HCT116 (cell line): ENCODE measurements at places on chromosomes 4 and X. TPM values are rescaled to one million over a fixed set of nuclear protein-coding genes. Genes with fewer than 3 reads are reported as not detected.
A peak's percentile ranks its signal among the peaks of the same experiment; 100 is the strongest.

DNA sequence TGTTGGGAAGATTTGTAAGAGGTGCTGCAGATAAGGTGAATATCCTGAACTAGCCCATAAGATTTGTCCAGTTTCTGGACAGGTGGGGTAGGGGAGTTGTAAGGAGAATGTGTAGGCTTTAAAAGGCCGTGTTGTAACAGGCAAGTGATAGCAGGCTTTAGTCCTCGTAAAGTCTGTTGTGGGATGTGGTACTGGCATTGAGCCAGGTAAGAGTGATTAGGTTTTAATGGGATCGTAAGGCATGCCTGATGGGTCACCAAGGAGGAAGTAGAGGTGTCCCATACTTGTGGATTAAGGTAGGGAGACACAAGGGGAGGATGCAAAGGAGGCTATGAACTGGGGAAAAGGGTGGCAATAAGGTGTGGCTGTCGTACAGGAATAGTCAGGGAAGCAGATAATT is 256.9 kb upstream of the DKK2 start:
- H3K4me3 ChIP-seq, result no peak overlapping the region
- no peak for DNase-seq
- no peaks in the 10 kb centered on the region for H3K4me1 ChIP-seq
- H3K36me3 ChIP-seq, result no peaks in the 10 kb centered on the region

DNA sequence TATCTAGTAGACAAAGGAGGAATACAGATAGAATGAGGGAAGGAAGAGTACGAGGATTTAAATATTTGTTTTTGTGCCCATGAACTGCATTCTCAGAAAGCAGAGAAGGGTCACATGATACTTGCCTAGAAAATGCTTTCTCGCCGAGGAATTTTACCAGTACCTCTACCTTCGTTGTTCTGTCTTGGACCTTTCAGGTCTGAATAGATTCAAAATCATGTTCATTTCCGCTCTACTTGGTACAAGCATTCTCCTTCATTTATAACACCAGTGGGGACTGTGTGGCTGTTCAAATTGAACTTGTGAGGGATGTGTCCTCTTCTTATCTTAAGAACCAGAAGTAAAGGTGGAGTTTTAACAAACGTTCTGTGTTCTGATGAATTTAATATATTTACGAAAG is 1.9 kb downstream of the USP38 start:
- DNase-seq, result no peak
- no peaks in the 10 kb centered on the region for H3K27me3 ChIP-seq
- H3K4me3 ChIP-seq, result peak overlapping the region; percentile 87
- peaks cover 22% of the 10 kb centered on the region for H3K4me1 ChIP-seq
- peaks cover 20% of the 10 kb centered on the region; the same call in 1 of the 2 replicates for H3K36me3 ChIP-seq

DNA sequence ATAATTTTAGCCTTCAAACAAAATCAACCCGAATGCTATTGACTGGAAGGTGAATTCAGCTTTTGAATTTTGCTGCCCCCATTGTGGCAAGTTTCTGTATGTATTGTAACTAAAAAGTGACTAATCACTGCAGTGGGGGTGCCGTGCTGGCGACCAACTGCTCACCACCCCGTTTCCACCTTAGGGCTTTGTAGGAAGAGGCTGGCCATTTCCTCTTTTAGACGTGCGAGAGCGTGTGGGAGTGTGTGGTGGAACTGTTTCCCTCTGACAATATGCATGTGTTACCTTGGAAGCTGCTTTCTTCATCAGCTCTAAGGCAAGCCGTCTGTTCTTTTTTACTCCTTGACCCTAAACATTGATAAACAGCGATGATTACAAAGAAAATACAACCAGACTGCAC is 78.8 kb downstream of the SEL1L3 start:
- H3K4me1 ChIP-seq, result no peaks in the 10 kb centered on the region
- no peaks in the 10 kb centered on the region for H3K27me3 ChIP-seq
- peaks cover 8% of the 10 kb centered on the region; the same call in 1 of the 2 replicates for H3K36me3 ChIP-seq
- H3K27ac ChIP-seq, result no peak overlapping the region
- DNase-seq, result no peak

DNA sequence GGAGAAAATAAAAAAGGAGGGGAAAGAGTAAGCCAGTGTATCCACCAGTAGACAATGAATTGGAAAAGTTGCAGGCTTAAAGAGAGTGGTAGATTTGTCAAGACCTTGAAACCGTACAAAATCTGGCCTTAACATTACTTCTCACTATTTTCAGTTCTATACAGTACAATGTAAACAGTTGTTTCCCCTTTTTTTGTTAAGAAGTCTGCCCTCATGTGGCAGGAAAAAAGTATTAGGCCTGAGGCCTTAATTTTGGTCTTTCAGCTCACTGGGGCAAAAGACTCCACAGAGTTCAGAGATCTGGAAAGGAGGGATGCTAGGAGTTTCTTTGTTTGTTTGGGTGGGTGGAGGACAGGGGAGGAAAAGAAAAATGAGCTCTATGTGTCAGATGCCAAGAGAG is 92.8 kb upstream of the CCDC160 start:
- peak; percentile 1 for DNase-seq
- no peaks in the 10 kb centered on the region for H3K27me3 ChIP-seq
- H3K4me3 ChIP-seq, result no peak overlapping the region
- no peaks in the 10 kb centered on the region for H3K36me3 ChIP-seq
- no peaks in the 10 kb centered on the region for H3K4me1 ChIP-seq

DNA sequence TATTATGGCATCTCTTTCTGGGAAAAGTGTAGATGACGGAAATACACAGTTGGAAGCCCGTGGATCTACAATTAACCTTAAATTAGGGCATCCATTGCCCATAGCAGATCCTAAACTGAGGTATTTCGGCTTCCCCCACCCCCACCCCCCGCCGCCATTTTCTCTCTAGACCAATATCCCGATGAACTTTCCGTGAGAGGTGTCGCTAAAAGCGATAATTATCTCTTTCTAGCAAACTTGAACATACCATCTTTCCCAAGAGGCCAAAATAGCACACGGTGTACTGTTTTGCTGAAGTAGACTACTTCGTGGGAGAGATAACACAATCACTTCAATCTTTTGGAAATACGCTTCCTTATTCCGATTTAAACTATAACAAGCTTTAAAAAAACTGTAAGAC is 554 bp downstream of the KLHL15 start:
- H3K27ac ChIP-seq, result peak overlapping the region; percentile 80; the same call in 1 of the 2 replicates
- peak overlapping the region; percentile 59; the same call in 1 of the 2 replicates for H3K4me3 ChIP-seq
- no peaks in the 10 kb centered on the region for H3K27me3 ChIP-seq
- H3K36me3 ChIP-seq, result no peaks in the 10 kb centered on the region; the same call in 1 of the 2 replicates

GABRG1 gene
- not detected for total RNA-seq

STK32B gene
- not detected for total RNA-seq

UGT2B17 gene
- not detected for total RNA-seq

- H3K4me3 ChIP-seq, result no peak overlapping the region
- H3K4me1 ChIP-seq, result no peaks in the 10 kb centered on the region
- H3K36me3 ChIP-seq, result no peaks in the 10 kb centered on the region
These were observed 890 bp upstream of the NAP1L5 start for GRCh38 chr4:88698519-88698918.

DNAAF6 gene
- total RNA-seq, result not detected

DNA sequence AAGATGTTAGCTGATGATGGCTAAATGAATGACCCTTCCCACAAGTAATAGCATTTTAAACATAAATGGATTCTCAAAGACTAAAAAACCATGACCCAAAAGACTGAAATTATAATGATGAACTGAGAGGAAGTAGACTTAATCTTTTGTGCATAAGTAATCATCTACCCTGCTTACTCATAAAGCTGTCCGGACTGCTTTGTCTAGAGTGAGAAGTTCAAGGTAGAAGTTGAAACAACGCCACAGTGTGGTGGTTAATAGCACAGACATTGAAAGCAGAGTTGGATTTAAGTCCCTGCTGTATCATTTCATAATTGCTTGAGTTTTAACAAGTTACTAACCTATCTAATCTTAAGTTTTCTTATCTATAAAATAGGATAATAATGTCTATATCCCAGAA is 346.6 kb downstream of the CENPC start:
- no peak overlapping the region for H3K4me3 ChIP-seq
- H3K27ac ChIP-seq, result no peak overlapping the region
- no peak for DNase-seq
- H3K27me3 ChIP-seq, result no peaks in the 10 kb centered on the region

GRCh38 chrX:6460893-6461490 is 73.9 kb downstream of the VCX3A start:
- H3K27ac ChIP-seq, result no peak overlapping the region
- DNase-seq, result no peak
- no peaks in the 10 kb centered on the region for H3K36me3 ChIP-seq
- H3K4me3 ChIP-seq, result no peak overlapping the region

TMEM175 gene
- total RNA-seq, result 17.5 TPM

DNA sequence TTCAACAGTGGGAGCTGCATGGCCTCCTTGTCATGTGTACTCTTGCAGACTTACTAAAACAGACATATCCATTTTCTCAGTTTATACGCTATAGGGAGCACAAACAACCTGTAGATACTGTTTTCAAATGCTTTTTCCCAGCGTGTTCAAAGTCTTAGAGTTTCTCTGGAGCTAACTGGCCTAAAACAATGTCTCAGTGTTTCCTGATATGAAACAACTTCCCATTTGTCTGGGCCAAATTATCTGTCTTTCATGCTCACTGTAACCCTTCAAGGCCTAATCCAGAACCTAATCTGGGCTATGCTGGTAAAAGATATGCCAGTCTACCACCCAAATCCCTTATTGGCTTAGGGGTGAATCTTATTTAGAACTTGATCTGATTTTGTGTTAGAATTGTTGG is 38.8 kb downstream of the RAB40A start:
- H3K27ac ChIP-seq, result no peak overlapping the region
- H3K36me3 ChIP-seq, result no peaks in the 10 kb centered on the region
- no peaks in the 10 kb centered on the region for H3K27me3 ChIP-seq
- no peak overlapping the region for H3K4me3 ChIP-seq
- H3K4me1 ChIP-seq, result no peaks in the 10 kb centered on the region
- no peak for DNase-seq

GRCh38 chr4:153151535-153152455 is 52.4 kb upstream of the TRIM2 start:
- no peaks in the 10 kb centered on the region for H3K36me3 ChIP-seq
- peak overlapping the region; percentile 67; the same call in 1 of the 2 replicates for H3K4me3 ChIP-seq
- H3K27me3 ChIP-seq, result no peaks in the 10 kb centered on the region
- no peak overlapping the region for H3K27ac ChIP-seq
- H3K4me1 ChIP-seq, result peaks cover 21% of the 10 kb centered on the region

- no peaks in the 10 kb centered on the region for H3K36me3 ChIP-seq
- H3K27ac ChIP-seq, result no peak overlapping the region
- H3K4me3 ChIP-seq, result no peak overlapping the region
- H3K27me3 ChIP-seq, result no peaks in the 10 kb centered on the region
- DNase-seq, result no peak
These were observed 96.1 kb downstream of the ARHGAP24 start for GRCh38 chr4:85571008-85571407.

GRCh38 chr4:153555730-153556434 is 89.7 kb downstream of the TMEM131L start:
- no peaks in the 10 kb centered on the region for H3K36me3 ChIP-seq
- no peak for DNase-seq
- H3K27ac ChIP-seq, result no peak overlapping the region
- H3K27me3 ChIP-seq, result no peaks in the 10 kb centered on the region
- 0 out of 2 replicates have a peak, but pooled peaks cover 2% of the 10 kb centered on the region for H3K4me1 ChIP-seq
- H3K4me3 ChIP-seq, result no peak overlapping the region

DNA sequence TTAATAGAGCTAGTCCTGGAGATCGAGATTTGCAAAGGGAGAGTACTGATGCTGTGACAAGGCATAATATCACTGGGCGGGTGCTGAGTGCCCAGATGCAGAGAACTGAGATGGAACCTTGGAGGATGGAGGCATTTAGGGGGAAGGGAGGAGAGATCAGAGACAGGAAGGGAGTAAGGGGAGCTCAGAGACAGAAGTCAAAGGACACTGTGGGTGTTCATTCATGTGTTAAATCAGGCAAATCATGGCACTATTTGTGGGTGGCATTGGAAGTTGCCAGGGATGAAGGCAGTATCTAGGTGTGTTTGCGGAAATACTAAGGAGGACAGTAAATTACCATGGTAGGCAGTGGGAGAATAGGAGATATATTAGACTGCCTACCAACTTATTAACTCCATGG is 135.0 kb downstream of the RBM46 start:
- H3K27me3 ChIP-seq, result no peaks in the 10 kb centered on the region
- H3K4me1 ChIP-seq, result no peaks in the 10 kb centered on the region
- H3K36me3 ChIP-seq, result no peaks in the 10 kb centered on the region
- H3K4me3 ChIP-seq, result no peak overlapping the region
